NCI-H1436 treated with DMSO at 0.1 percent for 48 hours (cell line): ENCODE measurements at places on chromosomes 6 and 20.

GRCh38 chr6:209432-210103, 82.7 kb upstream of the DUSP22 start:
- no peak for DNase-seq

- no peak for DNase-seq
These were observed 11.6 kb upstream of the HLA-G start for GRCh38 chr6:29816030-29816429.

DNA sequence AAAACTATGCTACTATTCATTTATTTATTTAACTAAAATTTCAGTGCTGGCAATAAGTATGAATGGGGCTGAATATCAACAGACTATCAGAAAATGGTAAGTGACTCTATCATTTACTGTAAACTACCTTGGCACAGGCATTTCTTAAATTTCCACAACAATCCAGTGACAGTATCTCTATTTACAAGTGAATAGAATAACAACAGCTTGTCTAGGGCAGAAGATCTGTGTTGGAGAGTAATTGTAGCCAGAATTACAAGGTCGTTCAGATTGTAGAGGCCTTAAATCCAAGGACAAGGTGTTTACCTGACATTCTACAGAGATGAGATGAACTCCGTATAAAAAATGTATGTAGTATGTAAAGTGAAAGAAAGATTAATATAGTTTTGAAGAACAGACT, 193.8 kb upstream of the SIM1 start:
- DNase-seq = no peak

- DNase-seq = no peak
These were observed 59.2 kb downstream of the RBM38 start for GRCh38 chr20:57450419-57450818.

- no peak for DNase-seq
These were observed 56.5 kb upstream of the CST7 start for GRCh38 chr20:24892522-24892921.

DNA sequence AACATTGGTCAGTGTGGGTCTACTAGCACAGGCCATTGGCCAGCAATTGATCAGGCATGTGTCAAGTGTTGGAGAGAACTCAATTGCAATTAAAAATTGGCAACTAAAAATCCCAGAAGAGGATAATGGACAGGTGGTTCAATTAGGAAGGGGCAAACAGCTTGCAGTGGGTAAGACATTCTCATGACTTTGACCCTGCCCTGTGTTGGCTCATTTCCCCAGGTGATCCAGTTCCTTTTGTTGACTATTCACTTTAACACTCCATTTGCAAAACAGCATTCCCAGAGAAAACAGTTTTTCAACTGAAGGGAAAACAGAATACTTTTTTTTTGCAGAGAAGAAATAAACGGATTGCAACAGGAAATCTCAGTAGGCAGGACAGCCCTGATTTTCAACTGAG, 28.9 kb upstream of the SCGN start:
- DNase-seq = no peak

DNA sequence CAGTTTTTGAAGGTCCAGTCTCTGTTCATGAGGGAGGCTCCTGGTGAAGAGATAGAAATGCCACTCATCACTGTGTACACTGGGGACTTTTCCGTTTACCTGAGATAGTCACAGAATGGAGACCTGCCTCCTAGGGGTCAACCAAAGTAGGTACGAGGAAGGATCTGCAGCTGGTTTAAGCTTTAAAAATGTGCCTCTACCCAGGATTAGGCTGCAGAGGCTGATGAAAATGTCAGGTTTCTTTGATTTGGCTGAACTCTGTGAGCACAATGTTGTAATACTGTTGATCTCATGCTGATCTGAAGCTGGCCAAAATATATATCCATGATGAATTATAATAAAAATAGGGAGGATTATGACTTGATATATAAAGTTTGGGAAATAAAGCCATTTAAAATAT, 182.7 kb downstream of the ADAT2 start:
- no peak for DNase-seq

- DNase-seq = no peak
These were observed 2.0 kb downstream of the TRAF3IP2 start for GRCh38 chr6:111603685-111604084.

DNA sequence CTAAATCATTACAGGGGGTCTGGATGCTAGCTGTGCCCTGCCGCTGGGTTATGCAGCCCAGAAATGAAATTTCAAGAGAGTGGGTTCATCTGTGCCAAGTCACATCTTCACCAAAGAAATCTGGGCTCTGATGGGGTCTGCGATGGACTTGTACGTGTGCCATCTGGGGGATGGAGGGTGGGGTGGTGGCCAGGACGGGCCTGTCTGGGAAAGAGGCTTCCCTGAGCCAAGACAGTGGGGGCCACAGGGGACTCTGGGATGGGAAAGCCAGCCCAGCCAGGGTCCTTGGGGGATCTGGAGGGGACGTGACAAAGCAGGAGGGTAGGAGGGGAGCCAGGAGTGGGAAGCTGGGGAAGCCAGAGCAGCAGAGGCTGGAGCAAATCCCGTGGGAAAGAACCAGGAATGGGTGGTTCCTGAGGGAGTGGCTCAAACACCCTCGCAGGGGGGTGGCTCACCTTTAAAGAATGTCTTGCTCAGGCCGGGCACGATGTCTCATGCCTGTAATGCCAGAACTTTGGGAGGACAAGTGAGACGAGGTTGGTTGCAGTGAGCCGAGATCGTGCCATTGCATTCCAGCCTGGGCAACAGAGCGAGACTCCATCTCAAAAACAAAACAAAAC, 36.3 kb upstream of the SULF2 start:
- no peak for DNase-seq

DNA sequence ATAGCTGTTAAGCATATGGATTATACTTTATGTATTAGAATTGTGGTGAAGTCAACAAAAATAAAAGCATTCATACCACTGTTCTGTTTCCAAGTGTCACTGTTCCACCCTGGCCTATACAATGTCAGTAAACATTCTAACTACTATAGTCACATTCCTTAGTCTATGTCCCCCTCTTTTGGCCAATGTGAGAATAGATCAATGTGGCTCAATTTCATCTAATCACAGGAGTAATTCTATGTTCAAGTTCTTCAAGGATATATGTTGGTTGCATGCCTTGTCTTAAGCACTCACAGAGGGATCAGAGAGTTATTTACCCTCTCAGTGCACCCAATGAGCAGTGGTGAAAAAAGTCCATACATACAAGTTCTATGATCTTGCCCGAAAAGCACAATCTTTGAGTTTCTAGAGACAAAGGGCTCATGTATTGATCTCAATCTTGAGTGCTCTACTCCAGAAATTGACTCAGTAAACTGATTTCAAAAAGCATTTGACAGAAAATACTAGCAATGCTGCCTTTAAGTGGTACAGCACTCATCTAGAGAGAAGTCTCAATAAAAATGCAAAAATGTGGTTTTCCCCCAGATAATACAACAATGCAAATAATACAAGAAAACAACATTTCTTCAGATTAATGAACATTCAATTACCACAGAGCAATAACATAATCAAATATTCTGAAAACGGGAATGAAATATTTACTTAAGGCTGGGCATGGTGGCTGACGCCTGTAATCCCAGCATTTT, 16.5 kb downstream of the SMLR1 start:
- no peak for DNase-seq

DNA sequence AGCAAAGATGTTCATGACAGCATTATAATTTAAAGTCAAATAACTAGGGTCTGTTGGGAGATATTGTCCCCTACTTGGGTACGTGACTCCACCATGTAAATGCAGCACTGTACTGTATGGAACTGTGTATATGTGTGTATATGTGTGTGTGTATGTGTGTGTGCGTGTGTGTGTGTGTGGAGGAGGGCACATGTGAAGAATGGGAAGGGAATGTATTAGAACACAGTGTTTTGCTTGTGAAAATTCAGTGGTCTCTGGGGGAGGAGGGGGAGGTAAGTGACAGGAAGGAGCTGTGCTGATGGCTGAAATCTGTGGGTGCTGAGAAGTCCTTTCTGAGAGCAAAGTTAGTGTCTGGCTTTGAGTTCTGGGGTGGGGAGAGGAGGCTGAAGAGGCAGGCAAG, 23.9 kb upstream of the VEGFA start:
- DNase-seq = no peak

DNA sequence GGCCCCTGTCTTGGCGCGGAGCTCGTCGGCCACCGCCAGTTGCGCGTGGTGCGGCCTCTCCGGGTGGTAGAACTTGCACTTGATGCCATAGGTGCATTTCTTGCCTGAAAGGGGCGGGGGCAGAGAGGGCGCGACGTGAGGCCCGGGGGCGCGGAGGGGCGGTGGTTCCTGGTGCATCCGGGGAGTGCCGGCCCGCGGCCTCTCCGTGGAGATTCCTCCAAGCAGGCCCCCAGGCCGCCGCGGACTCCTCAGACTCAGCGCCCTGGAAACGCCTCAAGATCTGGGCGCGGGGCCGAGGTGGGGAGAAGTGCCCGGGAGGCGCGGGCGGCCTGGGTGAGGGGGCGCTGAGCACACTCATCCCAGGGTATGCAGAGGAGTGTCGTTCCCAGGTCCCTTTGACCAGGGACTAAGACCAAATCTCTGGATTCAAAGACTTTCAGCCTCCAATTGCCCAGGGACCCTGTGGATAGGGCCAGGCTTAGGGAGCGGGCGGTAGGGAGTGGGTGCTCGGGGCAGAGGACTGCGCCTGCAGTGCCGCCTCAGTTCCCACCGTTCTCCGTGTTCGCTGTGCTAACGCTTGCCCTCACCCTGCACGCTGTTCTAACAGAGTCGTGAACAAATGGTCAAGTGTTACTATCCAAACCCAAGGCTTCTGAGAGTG, 33.3 kb downstream of the ZC3H12D start:
- DNase-seq = no peak

GRCh38 chr6:17267566-17267965, 13.6 kb upstream of the RBM24 start:
- no peak for DNase-seq
